ENCODE measurements at places on chromosomes 12 and 14.

- no peak for DNase-seq
Measured at GRCh38 chr12:51950682-51951198, 759 bp upstream of the ACVR1B start.

- peak; percentile 48 for DNase-seq
Measured at GRCh38 chr14:94485944-94486841, 10.2 kb upstream of the SERPINA9 start.

DNA sequence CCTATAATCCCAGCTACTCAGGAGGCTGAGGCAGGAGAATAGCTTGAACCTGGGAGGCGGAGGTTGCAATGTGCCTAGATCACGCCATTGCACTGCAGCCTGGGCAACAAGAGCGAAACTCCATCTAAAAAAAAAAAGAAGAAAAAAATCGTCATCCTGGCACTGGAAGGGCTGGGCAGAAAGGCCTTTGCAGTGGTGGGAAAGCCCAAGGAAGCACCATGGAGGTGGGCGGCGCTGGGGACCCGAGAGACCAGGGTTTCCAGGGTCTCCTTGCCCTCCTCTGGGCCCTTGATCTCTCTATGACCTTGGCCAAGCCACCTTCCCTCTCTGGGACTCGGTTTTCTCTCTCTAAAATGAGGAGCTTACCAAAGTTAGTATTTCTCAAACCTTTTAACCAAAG lies 65.4 kb downstream of the LGMN start:
- DNase-seq, result no peak

GRCh38 chr14:102973706-102974285 lies 51.3 kb downstream of the AMN start:
- DNase-seq, result no peak

GRCh38 chr12:49138587-49138986 lies 7.4 kb upstream of the TUBA1B start:
- no peak for DNase-seq

- DNase-seq, result no peak
Measured at GRCh38 chr12:58540480-58541299, 379.6 kb downstream of the LRIG3 start.

- DNase-seq, result no peak
Measured at GRCh38 chr12:132710043-132710404, 618 bp upstream of the PGAM5 start.

DNA sequence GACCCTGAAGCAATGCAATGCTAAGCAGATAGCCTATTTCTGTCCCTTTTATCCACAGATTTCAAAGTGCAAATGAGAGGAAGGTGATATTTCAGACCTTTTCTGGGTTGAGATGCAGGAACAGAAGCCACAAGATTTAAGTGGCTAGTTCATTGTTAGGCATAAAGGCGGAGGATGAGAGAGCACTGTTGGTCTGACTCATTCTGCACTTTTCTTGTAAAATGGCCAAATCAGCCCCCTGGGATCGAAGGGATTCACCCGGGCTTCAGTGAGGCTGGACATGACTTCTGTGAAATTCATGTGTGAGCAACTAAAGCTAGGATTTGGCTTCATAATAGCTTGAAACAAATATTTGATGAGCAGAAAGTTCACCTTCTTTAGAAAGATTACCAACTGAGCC lies 101.9 kb upstream of the OVCH1 start:
- no peak for DNase-seq

DNA sequence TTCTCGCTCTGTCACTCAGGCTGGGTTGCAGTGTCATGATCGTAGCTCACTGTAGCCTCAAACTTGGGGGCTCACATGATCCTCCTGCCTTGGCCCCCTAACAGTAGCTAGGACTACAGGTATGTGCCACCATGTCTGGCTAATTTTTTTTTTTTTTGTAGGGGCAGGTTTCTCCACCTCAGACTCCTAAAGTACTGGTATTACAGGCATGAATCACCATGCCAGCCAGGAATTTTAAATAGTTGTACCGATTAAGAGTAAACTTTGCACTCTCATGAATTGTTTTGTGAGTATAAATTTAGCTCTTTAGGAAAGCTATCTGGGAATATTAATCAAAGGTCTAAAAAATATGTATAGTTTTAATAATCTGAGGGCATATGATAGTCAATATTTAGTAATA lies 25.5 kb downstream of the YEATS4 start:
- DNase-seq, result no peak

DNA sequence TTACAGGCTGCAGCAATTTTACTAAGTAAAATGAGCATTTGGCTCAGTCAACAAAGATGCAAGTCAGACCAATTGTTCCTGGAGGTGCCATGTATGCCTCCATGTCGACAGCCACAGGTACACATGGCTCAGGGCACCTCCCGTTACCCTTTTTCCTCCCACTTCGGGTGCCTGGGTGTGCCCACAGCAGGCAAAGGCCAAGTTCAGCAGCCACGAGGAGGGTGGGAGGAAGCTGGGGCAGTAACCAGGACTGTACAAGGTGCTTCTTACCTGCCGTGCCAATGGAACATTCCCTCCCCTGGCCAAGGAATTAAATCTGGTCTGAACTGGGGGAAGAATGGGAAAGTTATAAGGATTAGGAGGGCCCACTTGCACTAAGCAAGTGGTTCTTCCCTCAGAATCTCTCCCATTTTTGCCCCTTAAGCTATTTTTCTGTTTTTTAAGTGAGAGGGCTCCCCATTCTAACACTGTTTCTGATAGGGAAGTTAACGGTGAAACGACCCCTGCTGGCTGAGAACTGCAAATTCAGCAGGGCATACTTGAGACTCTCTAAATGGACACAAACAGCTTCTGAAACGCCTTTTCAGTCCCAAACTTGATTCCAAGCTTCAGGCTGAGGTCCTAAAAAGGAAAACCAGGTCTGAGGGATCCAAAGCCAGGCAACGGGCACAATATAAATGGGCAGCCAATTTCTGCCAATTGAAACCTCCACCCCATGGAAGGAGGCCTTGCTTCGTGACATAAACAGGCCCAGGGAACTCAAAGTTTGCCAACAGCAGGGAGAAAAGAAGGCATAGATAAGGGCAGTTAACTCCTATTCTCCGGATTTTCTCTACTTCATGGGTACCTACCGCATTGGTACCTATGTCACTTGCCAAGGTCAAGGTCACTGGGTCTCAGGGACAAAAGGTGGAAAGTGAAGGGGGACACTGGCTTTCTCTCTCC lies 24.8 kb downstream of the CLECL1 start:
- peak; percentile 55 for DNase-seq

- DNase-seq, result no peak
Measured at GRCh38 chr14:95482627-95483308, 33.7 kb downstream of the SYNE3 start.

GRCh38 chr12:52155048-52155868 lies 36.6 kb downstream of the KRT80 start:
- no peak for DNase-seq
